ENCODE measurements at places on chromosomes 7 and 10.

- no peak for DNase-seq
Measured at GRCh38 chr10:122204691-122205489, 66.2 kb upstream of the BTBD16 start.

GRCh38 chr10:48343921-48344598, 37.6 kb downstream of the MAPK8 start:
- DNase-seq: no peak

- DNase-seq: no peak
Measured at GRCh38 chr10:71242622-71243009, 30.2 kb downstream of the UNC5B start.

GRCh38 chr7:3916146-3916545, 615.1 kb downstream of the SDK1 start:
- DNase-seq: no peak

GRCh38 chr7:33678569-33679335, 226.6 kb upstream of the BMPER start:
- no peak for DNase-seq

DNA sequence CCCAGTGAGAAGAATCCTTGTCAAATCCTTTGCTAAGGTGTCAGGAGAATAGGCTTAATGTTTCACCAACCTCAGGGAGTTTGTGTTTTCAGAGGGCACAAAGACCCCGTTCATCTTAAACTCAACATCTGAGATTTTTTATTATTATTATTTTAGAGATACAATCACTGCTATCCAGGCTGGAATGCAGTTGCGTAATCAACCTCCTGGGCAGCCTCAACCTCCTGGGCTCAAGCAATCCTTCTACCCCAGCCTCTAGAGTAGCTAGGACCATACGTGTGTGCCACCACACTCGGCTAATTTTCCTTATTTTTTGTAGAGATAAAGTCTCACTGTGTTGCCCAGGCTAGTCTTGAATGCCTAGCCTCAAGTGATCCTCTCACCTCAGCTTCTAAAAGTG, 599.2 kb downstream of the KCNMA1 start:
- DNase-seq: no peak

DNA sequence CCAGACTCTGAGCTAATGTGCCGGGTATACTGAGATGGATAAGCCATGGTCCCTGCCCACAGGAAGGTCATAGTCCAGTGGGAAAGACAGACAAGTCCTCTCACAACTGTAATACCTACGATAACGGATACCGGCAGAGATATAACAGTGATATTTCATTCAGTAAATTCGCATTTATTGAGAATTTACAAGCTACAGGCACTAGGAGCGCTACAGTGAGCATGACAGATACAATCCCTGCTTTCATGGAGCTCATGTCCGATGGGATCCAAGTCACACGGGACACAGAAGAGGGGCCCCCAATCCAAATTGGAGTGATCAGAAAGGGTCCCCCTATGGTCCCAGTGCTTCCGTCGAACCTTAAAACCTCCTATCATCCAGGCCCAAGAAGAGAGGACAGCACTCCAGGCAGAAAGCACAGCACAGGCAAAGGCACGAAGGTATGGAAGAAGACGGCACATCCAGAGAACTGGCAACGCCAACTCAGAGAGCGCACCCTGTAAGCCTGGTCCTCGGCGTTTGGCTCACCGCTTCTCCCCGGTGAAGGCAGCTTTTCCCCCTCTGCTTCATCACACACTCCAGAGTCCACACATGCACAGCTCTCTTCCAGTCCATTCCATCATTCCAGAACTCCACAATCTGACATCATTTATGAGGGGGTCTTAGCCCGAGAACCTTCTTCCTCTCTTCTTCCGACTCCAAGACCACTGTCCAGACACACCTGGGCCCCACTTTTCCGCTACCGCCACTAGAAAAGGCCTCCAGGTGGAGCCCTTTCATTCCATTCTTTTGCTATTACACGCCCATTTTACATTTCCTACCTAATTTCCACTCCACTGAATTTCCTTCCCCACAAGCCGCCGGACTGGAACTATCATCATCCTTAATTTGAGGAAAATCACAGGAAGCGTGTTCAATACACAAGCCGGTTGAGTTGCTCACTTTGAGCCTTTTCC, 47.8 kb upstream of the NKX2-3 start:
- no peak for DNase-seq

DNA sequence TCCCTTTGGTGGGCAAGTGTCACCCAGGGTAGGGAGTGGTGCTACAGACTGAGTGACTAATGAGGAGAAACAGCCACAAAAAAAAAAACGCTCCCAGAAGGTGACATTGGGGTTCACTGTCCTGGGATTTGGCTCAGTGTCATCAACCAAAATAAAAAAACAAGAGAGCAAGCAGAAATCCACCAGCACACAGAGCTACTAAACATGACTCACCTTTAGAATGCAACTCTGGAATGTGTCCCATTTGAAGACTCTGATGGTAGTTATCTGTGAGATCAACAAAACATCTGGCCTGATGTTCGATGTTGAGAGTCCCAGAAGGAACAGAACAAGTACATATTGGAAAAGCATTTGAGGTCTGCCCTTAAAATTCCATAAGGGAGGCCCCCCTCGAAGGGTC, 200.3 kb upstream of the LYZL2 start:
- no peak for DNase-seq

DNA sequence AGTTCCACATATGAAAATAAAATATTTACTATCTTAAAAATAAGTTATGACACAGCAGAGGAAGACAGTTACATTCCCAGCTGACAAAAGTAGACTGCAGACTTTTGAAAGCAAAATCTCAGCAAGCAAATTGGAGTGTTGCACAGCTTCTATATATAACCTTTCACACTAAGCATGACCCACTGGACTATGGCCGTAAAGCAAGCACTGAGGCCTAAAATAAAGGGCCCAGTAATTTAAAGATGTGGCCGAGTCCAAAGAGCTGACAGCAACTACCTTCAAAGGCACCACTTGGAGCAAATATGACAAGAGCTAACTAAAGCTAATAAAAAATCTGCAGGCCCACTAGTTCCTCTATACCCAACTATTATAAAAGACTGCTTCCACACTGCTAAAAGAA, 6.5 kb downstream of the GDI2 start:
- no peak for DNase-seq

DNA sequence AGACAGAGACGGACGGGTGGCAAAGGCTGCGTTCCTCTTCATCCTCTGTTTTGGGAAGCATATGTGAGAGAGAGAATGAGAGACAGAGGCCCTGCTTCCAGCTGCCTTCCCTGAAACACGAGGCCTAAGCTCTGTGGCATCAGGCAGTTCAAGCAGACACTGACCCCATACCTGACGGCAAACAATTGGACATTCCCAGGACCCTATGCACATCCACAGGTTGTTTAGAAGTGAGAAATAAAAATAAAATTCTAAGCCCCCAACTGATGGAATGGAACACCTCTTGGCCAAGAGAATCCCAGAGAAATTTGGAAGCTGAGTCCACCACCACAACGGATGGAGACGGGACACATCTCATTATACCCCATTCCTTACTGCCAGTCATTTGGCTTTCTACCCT, 105.3 kb downstream of the CPXM2 start:
- DNase-seq: no peak

DNA sequence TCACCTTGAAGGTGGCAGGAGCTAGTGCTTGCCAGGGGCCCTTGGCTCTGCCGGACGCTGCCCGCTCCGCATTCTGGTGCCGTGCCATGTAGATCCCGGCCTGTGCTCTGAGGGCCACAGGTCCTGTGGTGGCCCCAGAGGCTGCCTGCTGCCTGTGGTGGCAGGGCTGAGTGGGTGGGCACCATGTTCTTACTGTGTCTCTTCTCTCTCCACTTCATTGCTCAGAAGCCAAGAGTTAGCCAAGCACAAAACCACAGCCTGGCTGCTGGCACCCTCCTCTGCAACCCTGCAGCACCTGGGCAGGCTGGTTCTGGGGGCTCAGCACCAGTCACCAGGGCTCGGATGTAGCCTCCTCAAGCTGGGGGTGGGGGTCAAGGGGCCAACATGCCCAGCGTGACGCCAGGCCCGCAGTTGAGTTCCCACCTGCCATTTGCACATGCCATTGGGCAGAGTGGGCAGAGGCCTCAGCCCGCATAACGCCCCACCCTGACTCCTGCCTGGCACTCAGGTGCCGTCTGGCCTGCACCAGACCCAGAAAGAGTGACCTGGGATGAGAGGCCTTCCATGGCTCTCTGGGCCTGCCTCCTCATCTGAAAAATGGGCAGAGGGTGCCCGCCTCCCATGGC, 16.3 kb downstream of the ZMIZ1 start:
- no peak for DNase-seq

DNA sequence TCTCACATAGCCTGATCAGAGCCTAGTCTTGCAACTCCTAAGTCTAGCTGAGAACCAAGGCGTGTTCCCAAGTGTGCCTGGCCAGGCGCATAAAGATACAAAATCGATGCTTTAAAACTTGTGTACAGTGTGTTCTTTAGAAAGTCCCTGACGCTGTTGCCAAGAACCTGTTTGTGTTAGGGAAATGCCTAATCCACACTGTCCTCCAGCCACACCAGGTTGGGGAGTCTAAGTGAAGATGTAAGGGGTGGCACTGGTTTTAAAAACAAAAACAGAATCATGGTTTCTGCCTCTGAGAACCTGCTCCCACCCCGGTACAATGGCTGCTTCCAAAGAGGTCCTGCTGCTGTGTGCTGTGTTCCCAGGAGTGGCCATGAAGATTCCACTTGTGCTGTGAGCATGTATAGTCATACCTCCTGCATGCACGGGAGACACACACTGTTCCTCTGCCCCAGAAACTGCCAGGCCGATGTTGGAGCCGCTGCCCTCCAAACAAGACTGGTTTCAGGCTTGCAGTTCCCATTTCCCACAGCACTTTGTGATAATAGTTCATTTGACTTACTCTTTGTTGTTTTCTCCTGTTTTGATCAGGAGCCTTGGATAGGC, 88.5 kb downstream of the CCNY start:
- DNase-seq: no peak

DNA sequence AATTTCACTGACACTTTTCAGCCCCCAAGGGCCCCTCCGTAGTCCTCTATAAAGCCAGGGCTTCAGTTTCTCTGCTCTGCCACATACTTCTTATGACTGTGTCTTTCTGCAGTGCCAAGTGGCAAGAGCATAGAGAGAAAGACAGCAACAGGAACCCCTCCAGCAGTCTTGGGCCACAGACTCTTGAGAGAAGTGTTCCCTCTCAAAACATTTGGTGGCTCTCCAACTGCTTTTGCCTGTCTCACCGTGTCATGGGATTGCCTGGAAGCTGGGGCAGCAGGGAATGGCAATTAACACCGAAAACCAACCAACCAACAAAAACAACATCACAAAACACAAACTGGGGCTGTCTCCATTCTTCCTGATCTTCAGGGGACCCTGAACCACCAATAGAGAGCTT, 73.8 kb upstream of the ELN start:
- no peak for DNase-seq

GRCh38 chr10:110305767-110306451, 1.2 kb upstream of the SMNDC1 start:
- peak; percentile 52 for DNase-seq

Data from activated T-helper 1 cell treated with anti-CD3 and anti-CD28 coated beads, Interleukin-12 subunit alpha, Interleukin-12 subunit beta, Interleukin-2, Interleukin-4 antibody, amounts not matched to agents 30 ng/mL and 10 ng/mL and 1 ng/mL, durations not matched to agents 14 hours and 24 hours and 36 hours (primary cell).